ENCODE measurements at places on chromosomes 3 and 15. TPM values are rescaled to one million over a fixed set of nuclear protein-coding genes. Genes with fewer than 3 reads are reported as not detected.

The FYCO1 gene
- total RNA-seq: 17.0 TPM

DNA sequence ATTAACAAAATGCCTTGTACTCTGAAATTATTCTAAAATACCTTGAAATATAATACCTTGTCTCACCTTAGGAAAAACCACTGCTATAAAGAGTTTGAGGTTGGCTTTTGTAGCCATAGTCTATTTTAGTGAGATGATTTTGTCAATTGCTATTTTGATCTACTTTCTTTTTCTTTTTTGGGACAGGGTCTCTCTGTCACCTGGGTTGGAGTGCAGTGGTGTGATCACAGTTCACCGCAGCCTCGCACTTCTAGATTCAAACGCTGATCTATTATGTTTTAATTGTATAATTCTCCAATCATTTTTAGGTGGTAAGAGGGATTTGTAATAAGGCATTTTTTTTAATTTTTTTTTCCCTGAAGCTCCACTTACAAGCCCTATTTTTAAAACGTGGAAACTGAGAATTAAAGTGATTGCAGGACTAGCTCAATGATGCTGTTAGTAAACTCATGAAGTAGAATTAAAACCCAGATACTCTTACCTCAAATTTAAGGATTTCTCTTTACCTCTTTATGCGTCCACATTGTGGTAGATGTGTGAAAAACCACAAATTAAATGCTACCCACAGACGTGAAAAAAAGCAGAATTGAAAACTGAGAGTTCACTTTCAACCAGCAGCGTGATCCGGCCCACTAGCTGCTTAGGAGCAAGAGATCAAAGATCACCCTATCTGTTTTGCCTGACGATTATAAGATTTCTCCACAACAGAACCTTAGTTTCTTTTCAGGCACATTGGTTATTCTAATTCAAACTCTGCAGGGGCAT is 384.2 kb downstream of the CGGBP1 start:
- H3K27ac ChIP-seq: no peak overlapping the region
- no peaks in the 10 kb centered on the region for H3K4me1 ChIP-seq
- H3K4me3 ChIP-seq: no peak overlapping the region
- H3K36me3 ChIP-seq: no peaks in the 10 kb centered on the region
- DNase-seq: no peak
- H3K27me3 ChIP-seq: no peaks in the 10 kb centered on the region

- H3K4me3 ChIP-seq: no peak overlapping the region
- DNase-seq: peak; percentile 15
- H3K27me3 ChIP-seq: no peaks in the 10 kb centered on the region
- H3K27ac ChIP-seq: no peak overlapping the region
Observed at GRCh38 chr3:109548192-109548938, 211.0 kb upstream of the DPPA4 start.

The ZIC1 gene
- total RNA-seq: not detected

DNA sequence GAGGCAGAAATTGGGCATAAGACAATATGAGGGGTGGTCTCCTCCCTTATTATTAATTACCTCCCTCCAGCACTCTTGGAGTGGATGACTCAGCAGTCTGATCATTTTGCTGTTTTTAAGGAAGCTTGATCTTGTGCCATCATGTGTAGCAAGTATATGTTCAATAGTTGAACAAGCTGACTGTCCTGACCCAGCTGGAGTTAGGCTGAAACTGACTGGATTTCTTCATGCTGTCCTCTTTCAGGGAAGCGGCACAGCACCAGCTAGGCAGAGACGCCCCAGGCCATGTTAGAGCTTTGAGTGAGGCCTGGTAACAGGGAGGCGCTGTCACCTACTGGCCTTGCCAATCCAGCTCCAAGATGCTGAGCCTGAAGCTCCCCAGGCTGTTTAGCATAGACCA is 54.4 kb upstream of the KIF23 start:
- H3K4me1 ChIP-seq: no peaks in the 10 kb centered on the region
- H3K27me3 ChIP-seq: no peaks in the 10 kb centered on the region
- H3K4me3 ChIP-seq: no peak overlapping the region
- peak; percentile 54 for DNase-seq

GRCh38 chr3:72230774-72231379 is 445.9 kb upstream of the PROK2 start:
- no peak overlapping the region for H3K4me3 ChIP-seq
- peaks cover 4% of the 10 kb centered on the region for H3K36me3 ChIP-seq
- peaks cover 46% of the 10 kb centered on the region for H3K27me3 ChIP-seq
- no peak overlapping the region for H3K27ac ChIP-seq

The GPR171 gene
- not detected for total RNA-seq

DNA sequence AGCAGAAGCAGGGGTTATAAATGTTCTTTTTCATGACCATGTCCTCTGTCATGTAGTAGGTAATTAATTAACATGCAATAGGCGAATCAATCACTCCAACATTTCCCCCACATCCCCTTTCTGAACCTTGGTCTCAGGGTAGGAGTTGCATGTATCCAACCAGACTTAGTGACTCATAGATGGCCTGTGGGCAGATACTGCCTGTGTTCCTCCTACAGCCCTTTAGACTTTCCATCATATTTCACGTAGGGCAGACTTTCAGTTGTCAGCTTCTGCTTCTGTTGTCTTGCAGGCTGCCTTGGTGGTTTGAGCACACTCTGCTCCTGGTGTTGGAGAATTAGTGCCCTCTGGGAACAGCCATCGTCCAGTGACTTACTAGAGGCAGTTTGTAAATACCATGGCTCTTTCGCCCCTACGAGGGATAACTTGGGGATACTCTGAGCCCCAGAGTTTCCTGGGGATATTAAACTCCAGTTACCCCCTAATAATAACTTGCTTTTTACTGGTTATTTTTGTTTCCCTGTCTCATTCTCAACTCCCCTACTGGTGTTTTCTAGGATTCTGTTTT is 244.4 kb downstream of the EDEM1 start:
- H3K27ac ChIP-seq: no peak overlapping the region
- peaks cover 6% of the 10 kb centered on the region for H3K4me1 ChIP-seq
- H3K36me3 ChIP-seq: no peaks in the 10 kb centered on the region
- DNase-seq: no peak
- H3K27me3 ChIP-seq: peaks cover 4% of the 10 kb centered on the region

- peaks cover 28% of the 10 kb centered on the region for H3K36me3 ChIP-seq
- H3K27ac ChIP-seq: no peak overlapping the region
- no peak overlapping the region for H3K4me3 ChIP-seq
- H3K27me3 ChIP-seq: no peaks in the 10 kb centered on the region
- DNase-seq: peak; percentile 87
Observed at GRCh38 chr3:184341925-184342324, 4.5 kb downstream of the FAM131A start.

DNA sequence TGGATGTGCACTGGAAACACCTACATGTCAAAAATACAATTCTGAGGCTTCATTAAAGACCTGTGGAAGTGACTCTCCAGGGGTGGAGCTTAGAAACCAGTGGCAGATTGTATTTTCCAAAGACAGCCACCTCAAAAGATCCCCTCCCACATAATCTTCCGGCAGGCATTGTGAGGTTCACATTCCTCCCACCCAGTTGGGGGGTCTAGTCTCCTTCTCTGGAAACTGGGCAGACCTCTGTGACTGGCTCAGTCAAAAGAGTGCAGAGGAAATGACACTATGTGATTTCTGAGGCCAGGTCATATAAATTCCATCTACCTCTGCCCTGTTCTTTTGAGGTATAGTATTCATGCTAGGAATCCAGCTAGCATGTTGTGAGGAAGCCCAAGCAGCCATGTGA is 1.9 kb upstream of the CFAP92 start:
- DNase-seq: no peak
- H3K27ac ChIP-seq: no peak overlapping the region
- H3K36me3 ChIP-seq: no peaks in the 10 kb centered on the region
- no peaks in the 10 kb centered on the region for H3K4me1 ChIP-seq

The TMEM212 gene
- not detected for total RNA-seq

The EMC7 gene
- 134 TPM for total RNA-seq

DNA sequence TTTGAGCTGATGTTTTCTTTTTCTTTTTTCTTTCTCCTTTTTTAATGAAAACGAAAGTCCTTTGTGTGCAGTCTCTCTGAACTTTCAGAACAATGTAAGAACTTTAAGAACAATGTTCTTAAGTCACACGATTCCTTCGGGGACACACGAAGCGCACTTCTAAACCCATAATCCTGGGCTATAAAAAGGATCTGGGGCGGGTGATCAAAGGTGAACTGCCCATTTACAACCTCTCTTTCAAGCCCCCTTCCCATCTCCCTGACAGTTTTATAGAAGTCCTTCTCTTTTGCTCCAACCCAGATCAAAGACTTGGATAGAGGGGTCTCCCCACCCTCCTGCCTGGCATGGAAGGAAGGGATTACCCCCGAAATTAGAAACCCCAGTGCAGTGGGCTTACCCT is 126.8 kb downstream of the BDH1 start:
- H3K4me1 ChIP-seq: peaks cover 23% of the 10 kb centered on the region
- H3K27ac ChIP-seq: no peak overlapping the region
- no peaks in the 10 kb centered on the region for H3K36me3 ChIP-seq

The JMJD7 gene
- 13.3 TPM for total RNA-seq

- H3K4me3 ChIP-seq: no peak overlapping the region
- H3K36me3 ChIP-seq: peaks cover 3% of the 10 kb centered on the region
- DNase-seq: no peak
- peaks cover 12% of the 10 kb centered on the region for H3K4me1 ChIP-seq
Observed at GRCh38 chr3:184004476-184004875, 13.2 kb downstream of the ABCC5 start.

The FOXB1 gene
- total RNA-seq: not detected

Measured in MCF 10A (cell line).